ENCODE measurements at places on chromosomes 16 and 17.

DNA sequence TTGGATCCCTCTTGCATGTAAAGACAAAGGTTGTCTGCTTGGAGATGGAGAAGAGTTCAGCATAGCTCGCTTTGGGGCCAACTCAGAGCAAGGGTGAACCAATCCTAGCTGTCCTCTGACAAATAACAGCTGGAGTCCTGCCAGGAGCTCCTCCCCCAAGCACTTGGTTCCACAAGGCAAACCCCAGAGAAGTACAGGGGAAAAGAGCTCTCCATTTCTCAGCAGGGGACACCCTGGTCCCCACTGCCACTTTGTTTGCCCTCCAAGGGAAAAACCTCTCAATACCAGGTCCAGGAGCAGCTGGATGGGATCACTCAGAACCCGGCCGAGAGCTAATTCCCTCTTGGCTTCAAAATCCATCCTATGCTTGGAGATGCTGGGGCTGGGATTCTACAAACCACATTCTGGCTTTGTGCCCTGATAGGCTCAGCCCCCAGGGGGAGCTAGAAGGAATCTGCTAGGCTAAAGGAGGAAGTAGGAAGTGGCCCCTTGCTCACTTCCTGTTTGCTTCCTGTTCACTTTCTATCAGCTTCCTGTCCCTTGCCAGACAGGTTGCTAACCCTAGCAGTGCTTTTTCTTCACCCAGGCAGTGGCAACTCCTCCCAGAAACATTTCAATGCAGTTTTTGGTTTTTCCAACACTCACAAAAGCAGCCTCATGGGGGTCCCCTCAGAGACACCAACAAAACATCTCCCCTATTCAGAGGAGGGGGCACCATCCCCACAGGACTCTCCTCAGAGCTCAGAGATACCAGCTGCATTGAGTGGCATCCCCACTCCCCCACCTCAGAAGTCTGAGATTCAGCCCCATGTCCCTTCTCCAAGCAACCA lies 30.7 kb downstream of the CDRT4 start:
- no peak for DNase-seq

GRCh38 chr17:50258647-50259476 lies 15.4 kb upstream of the TMEM92 start:
- no peak for DNase-seq

DNA sequence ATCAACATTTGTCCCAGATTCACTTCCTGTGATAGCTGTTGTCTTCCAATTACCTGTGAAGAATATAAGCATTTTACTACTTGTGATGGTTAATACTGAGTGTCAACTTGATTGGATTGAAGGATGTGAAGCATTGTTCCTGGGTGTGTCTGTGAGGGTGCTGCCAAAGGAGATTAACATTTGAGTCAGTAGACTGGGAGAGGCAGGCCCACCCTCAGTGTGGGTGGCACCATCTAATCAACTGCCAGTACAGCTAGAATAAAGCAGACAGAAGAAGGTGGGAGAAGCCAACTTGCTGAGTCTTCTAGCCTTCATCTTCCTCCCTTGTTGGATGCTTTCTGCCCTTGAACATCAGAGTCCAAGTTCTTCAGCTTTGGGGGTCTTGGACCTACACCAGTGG lies 660.4 kb upstream of the GOT2 start:
- DNase-seq = no peak

GRCh38 chr16:16937576-16937975 lies 533.2 kb downstream of the XYLT1 start:
- no peak for DNase-seq

- DNase-seq = no peak
These were observed 13.4 kb downstream of the CMC2 start for GRCh38 chr16:80993307-80993706.

DNA sequence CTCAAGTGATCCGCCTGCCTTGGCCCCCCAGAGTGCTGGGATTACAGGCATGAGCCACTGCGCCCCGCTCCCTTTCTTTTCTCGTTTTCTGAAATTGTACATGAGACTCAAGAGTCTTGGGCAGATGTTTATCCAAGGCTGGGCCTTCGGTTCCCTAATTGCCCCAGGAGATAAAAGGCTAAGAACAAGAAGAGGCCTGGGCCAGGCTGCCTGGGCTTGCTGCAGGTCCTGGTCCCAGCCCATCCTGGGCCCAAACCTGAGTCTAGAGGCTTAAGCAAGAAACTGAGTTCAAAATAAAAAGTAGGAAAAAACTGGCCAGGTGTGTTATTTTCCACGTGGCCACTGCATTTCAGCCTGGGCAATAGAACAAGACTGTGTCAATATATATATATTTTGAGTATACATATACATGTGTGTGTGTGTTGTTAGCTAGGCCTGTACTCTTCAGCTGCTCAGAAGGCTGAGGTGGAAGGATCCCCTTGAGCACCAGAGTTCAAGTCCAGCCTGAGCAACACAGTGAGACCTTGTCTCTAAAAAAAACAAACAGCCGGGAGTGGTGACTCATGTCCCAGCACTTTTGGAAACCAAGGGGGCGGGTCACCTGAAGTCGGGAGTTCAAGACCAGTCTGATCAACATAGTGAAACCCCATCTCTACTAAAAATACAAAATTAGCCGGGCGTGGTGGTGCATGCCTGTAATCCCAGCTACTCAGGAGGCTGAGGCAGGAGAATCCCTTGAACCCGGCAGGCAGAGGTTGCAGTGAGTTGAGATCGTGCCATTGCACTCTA lies 6.8 kb upstream of the CLUH start:
- DNase-seq = no peak

GRCh38 chr16:19559242-19559910 lies 3.9 kb downstream of the VPS35L start:
- no peak for DNase-seq

DNA sequence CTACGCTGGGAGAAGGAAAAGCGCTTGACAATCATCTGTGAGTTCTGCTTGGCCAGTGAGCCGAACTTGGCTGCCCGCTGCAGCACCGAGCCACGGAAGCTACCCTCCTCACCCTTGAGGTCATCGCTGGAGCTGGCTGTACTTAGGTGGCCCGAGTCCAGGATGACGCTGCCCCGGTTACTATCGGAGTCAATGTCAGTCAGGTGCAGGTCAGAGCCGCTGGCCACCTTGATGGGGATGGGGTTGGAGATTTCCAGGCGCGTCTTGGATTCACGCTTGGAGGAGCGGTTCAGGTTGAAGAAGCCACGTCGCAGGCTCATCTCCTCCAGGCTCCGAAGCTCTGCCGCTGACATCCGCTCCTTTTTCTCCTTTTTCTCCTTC lies 13.7 kb downstream of the MYO18A start:
- no peak for DNase-seq

DNA sequence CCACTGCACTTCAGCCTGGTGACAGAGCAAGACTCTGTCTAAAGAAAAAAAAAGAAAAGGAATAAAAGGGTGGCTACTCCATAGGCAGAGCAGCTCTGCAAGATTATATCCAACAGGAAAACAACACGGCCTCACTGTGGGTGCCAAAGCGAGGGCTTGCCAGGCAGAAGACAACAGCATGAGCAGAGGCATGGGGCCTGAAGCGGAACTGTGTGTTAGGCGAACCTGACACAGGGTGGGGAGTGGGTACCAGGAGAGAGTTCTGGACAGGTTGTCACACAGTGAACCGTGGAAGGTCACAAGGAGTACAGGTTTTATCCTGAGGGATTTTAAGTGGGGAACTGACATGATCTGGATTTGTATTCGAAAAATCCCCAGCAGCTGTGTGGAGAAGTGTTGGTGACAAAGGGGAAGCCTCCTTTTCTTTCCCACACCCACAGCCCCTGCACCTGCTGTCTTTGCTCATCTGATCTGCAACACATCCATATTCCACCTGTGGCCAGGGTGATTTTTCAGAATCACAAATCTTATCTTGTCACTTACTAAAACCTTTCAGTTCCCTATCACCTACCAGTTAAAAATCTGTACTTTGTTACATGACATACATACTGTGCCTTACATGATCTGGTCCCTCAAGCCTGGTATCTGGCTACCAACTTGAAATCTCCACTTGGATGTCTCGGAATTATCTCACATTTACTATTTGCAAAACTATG lies 23.2 kb upstream of the ARHGAP17 start:
- DNase-seq = no peak

GRCh38 chr17:14935845-14936485 lies 329.2 kb downstream of the PMP22 start:
- DNase-seq = no peak

GRCh38 chr17:81672954-81673353 lies 6.4 kb downstream of the CCDC137 start:
- no peak for DNase-seq

- DNase-seq = no peak
These were observed 3.4 kb upstream of the RASD1 start for GRCh38 chr17:17499402-17500145.

DNA sequence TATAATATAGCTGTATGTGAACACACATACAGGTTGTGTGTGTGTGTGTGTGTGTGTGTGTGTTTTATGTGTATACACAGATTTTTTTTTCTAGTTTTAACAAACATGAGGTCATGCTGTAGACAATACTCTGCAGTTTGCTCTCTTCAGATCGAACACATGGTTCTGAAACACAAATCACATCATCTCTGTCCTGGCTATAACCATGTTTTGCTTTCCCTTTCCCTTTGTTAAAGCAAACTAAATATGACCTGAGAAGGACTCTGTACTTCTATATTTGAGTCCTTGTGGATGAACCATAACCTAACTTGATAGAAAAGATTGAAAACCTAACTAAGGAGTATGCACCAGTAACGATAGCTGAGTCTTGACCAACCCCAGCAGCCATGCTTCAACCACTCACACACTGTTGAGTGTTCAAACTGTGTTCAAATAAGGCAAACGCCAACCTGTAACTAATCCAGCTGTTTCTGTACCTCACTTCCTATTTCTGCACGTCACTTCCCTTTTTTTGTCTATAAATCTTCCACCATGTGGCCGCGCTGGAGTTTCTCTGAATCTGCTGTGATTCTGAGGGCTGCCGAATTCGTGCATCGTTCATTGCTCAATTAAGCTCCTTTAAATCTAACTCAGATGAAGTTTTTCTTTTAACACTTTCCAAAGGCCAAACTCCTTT lies 303.8 kb downstream of the HS3ST3B1 start:
- DNase-seq = no peak

GRCh38 chr16:85194307-85195270 lies 82.3 kb upstream of the CIBAR2 start:
- DNase-seq = no peak

All from stimulated activated CD4-positive, alpha-beta T cell treated with anti-CD3 and anti-CD28 coated beads, Interleukin-12 subunit alpha, Interleukin-12 subunit beta, amount 100 ng/mL, for 4 hours (primary cell).